Stimulated activated CD4-positive, alpha-beta T cell treated with anti-CD3 and anti-CD28 coated beads, Interleukin-4, amount 100 ng/mL, for 1 hour (primary cell): ENCODE measurements at places on chromosomes 7 and 10.

GRCh38 chr10:132166216-132166950 lies 20.4 kb upstream of the DPYSL4 start:
- DNase-seq: no peak

GRCh38 chr7:2383543-2384274 lies 19.7 kb upstream of the CHST12 start:
- DNase-seq: no peak

- no peak for DNase-seq
These were observed 41.0 kb upstream of the PSMG3 start for GRCh38 chr7:1610678-1611302.

DNA sequence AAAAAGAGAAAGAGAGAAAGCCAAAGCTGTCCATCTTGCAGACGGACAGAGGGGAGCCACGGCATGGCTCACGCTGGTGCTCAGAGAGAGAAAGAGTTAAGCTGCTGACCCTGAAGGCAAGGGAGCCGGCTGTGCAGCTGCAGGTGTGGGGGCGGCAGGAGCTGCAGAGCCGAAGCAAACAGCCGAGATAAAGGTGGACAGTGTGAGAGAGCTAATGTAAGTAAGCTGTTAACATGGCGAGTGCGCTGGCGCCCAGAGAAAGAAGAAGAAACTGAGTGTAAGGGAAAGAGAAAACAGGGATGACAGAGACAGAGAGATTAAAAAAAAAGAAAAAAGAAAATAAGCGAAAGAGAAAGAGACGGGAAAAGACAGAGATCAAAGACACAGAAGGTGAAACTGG lies 18.2 kb downstream of the COL17A1 start:
- DNase-seq: no peak

DNA sequence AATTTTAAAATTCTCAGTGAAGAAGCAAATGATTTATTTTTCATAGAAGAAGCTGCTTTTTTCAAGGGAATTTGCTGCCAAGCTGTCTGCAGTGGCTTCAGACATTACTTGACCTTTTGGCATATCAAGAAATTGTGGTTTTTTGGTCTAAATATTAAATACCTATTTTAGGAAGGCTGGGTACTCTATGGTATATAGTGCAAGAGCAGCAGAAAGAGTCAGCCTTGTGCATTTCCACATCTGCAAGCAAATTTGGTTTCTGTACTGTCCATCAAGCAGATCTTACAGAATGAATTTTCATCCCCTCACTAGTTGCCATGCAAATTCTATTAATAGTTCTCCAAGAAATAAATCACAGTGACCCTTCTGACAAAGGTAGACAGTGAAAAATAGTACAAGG lies 222.0 kb downstream of the BICC1 start:
- no peak for DNase-seq

- no peak for DNase-seq
These were observed 20.5 kb upstream of the AOC1 start for GRCh38 chr7:150831851-150832250.

GRCh38 chr7:149196705-149197171 lies 1.4 kb downstream of the ZNF282 start:
- no peak for DNase-seq

DNA sequence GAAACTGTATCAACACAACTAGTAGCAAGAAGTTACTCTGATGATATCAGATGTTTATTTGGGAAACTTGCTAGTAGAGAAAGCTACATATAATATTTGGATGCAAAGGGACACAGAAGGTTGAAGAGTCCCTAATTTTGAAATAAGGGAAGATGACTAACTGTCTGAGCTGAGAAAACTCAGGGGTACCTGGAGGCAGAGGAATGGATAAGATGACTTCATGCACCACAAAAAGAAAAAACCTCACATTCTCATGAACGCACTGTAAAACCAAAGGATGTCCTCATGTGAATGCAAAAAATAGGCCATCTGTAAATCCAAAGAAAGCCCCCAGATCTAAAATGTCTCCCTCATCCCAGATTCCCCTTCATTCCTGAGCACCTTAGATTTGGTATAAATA lies 29.3 kb downstream of the PRSS2 start:
- no peak for DNase-seq

GRCh38 chr10:105062951-105063350 lies 421.9 kb downstream of the SORCS3 start:
- DNase-seq: no peak

DNA sequence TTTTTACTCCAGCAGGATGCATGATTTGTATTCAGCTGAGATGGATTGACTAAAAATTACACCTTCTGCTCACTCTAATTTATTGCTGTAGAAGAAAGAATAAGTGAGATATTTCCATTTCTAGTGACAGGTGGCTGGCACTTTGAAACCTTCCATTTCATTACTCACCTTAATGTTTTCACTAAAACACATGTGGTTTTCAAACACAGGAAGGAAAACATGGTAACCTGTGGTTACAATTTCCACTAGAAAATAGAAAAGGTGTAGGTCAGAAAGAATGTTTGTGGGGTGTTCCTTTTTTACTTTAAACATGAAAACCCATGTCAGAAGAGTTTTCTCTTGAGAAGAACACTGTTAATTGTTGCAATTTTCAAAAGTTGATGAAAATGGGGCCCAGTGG lies 12.0 kb upstream of the PRKCQ start:
- no peak for DNase-seq

GRCh38 chr7:41731493-41732435 lies 28.9 kb upstream of the INHBA start:
- DNase-seq: no peak

DNA sequence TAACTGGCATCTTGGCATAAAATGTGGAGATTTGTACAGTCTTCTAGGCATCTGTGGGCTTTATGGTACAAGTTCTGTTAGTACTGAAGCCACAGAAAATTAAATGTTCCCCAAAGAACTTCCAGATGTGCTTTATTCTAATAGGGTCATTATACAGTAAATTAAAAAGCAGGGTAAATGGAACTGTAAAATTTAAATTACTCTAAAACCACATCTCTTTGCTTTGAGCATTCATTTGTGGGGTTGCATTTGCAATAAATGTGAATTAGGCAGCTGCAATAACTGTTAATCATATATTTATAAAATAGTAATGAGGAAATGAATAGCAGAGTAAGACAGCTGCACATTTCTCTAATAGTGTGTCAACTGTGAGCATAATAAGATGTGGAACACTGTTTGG lies 151.5 kb downstream of the BUB3 start:
- no peak for DNase-seq

GRCh38 chr7:5494683-5495561 lies 71.3 kb upstream of the TNRC18 start:
- DNase-seq: peak; percentile 80

DNA sequence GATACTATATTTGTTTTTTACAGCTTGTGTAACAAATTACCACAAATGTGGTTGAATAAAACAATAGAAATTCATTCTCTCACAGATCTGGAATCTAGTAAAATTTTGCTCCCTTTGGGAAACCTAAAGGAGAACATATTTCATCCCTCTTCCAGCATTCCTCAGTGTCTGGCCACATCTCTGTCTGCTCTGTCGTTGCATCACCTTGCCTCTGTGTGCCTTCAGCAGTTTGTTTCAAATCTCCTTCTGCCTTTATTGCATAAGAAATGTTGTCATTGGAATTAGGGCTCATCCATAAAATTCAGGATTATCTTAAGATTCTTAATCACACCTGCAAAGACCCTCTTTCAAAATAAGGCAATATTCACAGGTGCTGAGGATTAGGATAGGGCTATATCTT lies 14.5 kb downstream of the OR2A14 start:
- DNase-seq: no peak
